ENCODE measurements at places on chromosomes 16 and 17.

- no peak for DNase-seq
Measured at GRCh38 chr17:34930283-34930682, 31.0 kb downstream of the CCT6B start.

DNA sequence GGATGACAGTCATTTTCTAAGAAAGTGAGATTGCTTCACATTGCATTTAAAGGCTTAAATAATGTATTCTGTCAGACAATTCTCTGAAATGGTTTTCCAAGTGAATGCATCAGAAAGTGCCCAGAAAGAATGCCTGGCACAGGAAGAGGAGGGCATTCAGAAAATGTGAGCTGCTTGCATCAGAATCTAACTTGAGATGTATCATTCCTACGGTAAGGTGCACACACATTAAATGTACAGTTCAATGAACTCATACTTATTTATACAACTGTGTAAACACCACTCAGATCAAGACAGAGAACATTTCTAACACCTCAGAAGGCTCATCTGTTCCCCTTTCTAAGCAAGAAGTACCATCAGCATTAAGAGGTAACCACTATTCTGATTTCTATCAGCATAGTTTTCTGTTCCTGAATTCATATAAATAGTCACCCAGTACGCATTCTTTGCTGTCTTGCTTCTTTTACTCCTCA lies 638.0 kb downstream of the MAF start:
- DNase-seq = no peak

GRCh38 chr17:2398655-2399571 lies 1.9 kb downstream of the MNT start:
- DNase-seq = no peak

DNA sequence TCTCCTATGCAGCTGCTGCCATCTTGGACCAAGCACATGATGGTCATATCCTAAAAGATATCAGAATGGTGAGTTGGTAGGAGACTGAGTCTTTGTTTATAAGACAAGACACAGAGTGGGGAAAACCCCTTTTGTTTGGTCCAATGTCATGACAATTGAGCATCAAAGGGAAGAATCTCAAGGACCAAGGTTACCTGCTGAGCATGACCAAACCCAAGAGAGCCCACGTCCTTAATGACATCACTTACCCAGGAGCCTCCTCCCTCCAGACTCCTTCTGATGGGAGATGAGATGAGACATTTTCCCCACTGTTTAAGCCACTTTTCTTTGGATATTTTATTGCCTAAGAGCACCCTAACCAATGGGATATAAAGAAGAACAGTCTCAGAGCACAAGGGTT lies 478.1 kb downstream of the NPIPA7 start:
- DNase-seq = no peak

DNA sequence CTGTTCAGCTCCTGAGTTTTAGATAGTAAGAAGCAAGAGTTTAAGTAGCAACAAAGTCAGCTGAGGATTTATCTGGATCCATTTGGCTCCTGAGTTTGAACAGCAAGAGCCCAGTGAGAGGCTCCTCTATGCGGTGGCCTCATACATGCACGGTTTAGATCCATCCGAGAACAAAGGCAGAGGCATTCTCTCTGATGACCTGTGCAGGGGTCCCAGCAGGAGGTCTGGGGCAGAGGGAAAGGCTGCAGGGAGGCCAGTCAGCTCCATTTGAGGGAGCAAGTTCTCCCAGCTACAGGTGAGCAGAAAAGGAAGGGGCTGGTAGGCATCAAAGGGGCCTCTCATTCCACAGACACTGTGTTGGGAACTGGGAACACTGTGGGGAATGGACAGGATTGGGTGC lies 16.5 kb downstream of the PITPNM3 start:
- DNase-seq = no peak
